ENCODE measurements at places on chromosomes 7 and 10. TPM values are rescaled to one million over a fixed set of nuclear protein-coding genes. Genes with fewer than 3 reads are reported as not detected.

- no peaks in the 10 kb centered on the region for H3K36me3 ChIP-seq
- no peak overlapping the region for H3K27ac ChIP-seq
- no peak overlapping the region for H3K4me3 ChIP-seq
These were observed 71.5 kb downstream of the MAPK8 start for GRCh38 chr10:48377751-48378530.

GRCh38 chr7:133408212-133408611 is 155.3 kb downstream of the EXOC4 start:
- no peak for DNase-seq
- H3K4me1 ChIP-seq: no peaks in the 10 kb centered on the region
- H3K4me3 ChIP-seq: no peak overlapping the region
- H3K27ac ChIP-seq: no peak overlapping the region

GRCh38 chr7:158432369-158433341 is 155.0 kb downstream of the PTPRN2 start:
- no peaks in the 10 kb centered on the region for H3K4me1 ChIP-seq
- H3K27me3 ChIP-seq: no peaks in the 10 kb centered on the region
- no peak overlapping the region for H3K27ac ChIP-seq
- no peaks in the 10 kb centered on the region for H3K36me3 ChIP-seq

The SPAM1 gene
- not detected for polyA plus RNA-seq

- no peak for DNase-seq
- H3K36me3 ChIP-seq: no peaks in the 10 kb centered on the region
- no peak overlapping the region for H3K27ac ChIP-seq
- no peaks in the 10 kb centered on the region for H3K27me3 ChIP-seq
- H3K4me1 ChIP-seq: no peaks in the 10 kb centered on the region
- H3K4me3 ChIP-seq: no peak overlapping the region
These were observed 138.0 kb downstream of the DYNC1I1 start for GRCh38 chr7:95910341-95910740.

- H3K27ac ChIP-seq: no peak overlapping the region
- H3K4me3 ChIP-seq: no peak overlapping the region
- H3K4me1 ChIP-seq: no peaks in the 10 kb centered on the region
- no peak for DNase-seq
These were observed 6.1 kb downstream of the DNTT start for GRCh38 chr10:96310321-96310669.

The SEM1 gene
- polyA plus RNA-seq: 38.0 TPM

- H3K27me3 ChIP-seq: no peaks in the 10 kb centered on the region
- no peaks in the 10 kb centered on the region for H3K36me3 ChIP-seq
- DNase-seq: no peak
These were observed 108.6 kb upstream of the TAC1 start for GRCh38 chr7:97623333-97623732.

The KCND2 gene
- not detected for polyA plus RNA-seq

- H3K36me3 ChIP-seq: no peaks in the 10 kb centered on the region
- no peaks in the 10 kb centered on the region for H3K27me3 ChIP-seq
- H3K4me3 ChIP-seq: no peak overlapping the region
- no peaks in the 10 kb centered on the region for H3K4me1 ChIP-seq
These were observed 85.3 kb downstream of the NOC3L start for GRCh38 chr10:94277450-94277849.

DNA sequence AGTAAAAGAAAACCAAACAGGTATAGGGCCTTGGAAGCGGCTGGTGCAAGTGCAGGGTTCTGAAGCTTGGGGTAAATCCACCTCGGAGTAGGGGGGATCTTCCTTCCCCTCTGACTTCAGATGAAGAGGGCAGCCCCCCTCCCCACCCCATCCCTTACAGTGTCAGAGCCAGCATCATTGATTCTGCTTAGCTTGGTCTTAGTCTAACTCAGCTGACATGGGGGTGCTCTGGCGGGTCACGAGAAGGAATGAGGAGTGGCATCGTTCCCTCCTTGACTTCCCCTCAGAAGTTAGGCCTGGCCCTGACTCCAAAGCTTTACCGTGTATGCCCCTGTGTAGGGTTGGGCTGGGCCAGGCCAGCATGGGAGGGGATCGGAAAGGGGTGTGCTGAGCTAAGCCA is 44.2 kb upstream of the SAMD8 start:
- no peaks in the 10 kb centered on the region for H3K36me3 ChIP-seq
- no peak overlapping the region for H3K27ac ChIP-seq
- no peaks in the 10 kb centered on the region for H3K27me3 ChIP-seq
- DNase-seq: no peak
- H3K4me1 ChIP-seq: peaks cover 3% of the 10 kb centered on the region
- no peak overlapping the region for H3K4me3 ChIP-seq

DNA sequence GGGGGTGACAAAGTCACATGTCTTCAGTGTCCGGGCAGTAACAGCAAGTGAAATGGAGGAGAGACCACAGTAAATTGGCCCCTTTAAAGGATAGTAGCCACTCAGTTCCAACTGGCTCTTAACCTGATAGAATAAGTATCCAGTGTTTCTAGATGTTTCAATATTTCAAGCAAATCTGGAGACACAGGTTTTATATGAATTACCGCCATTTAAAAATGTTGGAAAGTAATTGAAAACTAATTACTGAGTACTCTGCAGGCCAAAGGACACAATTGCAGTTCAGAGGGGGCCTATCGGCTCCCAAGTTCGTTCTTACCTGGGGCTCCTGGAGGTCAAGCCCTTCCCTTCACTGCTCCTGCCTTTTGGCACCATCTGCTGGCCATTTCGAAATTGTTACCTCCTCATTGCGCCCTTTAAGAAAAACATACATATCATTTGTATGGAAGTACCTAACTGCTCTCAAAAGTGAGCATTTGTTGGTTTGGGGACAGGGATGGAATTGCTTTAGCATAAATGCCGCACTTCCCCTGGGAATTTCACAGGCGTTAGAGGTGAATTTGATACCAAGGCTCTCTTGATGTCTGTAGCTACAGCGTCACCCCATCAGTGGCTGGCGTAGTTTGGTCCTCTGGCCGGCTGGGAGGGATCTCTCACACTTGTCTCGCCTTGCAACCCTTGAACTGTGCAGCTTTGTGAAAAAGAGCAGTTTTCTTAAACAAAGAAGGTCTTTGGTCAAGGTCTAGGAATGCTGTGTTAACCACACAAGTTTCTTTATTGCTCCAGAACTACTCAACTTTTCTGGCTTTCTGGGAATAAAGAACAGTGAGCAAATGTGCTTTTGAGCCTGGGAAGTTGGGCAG is 220.0 kb downstream of the ARHGAP21 start:
- peak; percentile 90 for DNase-seq
- peak overlapping the region; percentile 2 for H3K27ac ChIP-seq
- H3K4me3 ChIP-seq: no peak overlapping the region
- H3K36me3 ChIP-seq: peaks cover 3% of the 10 kb centered on the region

GRCh38 chr7:101094791-101095375 is 9.6 kb downstream of the TRIM56 start:
- no peak overlapping the region for H3K4me3 ChIP-seq
- H3K36me3 ChIP-seq: peaks cover 6% of the 10 kb centered on the region
- no peaks in the 10 kb centered on the region for H3K27me3 ChIP-seq
- H3K27ac ChIP-seq: peak overlapping the region; percentile 77
- peaks cover 14% of the 10 kb centered on the region for H3K4me1 ChIP-seq
- peak; percentile 67 for DNase-seq

The ERCC6 gene
- polyA plus RNA-seq: 7.3 TPM

DNA sequence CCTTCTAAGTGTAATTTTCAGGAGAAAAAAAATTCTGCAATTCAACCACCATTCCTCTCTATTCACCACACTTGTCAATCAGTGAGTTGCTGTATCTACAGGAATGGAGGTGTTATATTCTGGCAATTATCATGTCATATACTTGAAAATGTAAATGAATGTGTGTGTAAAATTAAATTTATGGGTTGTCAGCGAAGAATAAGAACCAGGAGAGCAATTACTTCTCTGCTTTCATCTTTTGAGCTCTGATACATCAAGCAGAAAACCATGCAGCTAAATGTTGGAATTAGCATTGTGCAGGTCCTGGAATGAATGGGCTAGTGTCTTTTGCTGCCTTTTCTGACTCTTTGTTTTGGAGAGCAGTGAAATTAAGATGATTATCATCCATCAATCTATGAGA is 207.6 kb downstream of the FOXP2 start:
- no peaks in the 10 kb centered on the region for H3K4me1 ChIP-seq
- H3K27ac ChIP-seq: no peak overlapping the region
- no peak overlapping the region for H3K4me3 ChIP-seq
- no peaks in the 10 kb centered on the region for H3K36me3 ChIP-seq
- H3K27me3 ChIP-seq: no peaks in the 10 kb centered on the region

DNA sequence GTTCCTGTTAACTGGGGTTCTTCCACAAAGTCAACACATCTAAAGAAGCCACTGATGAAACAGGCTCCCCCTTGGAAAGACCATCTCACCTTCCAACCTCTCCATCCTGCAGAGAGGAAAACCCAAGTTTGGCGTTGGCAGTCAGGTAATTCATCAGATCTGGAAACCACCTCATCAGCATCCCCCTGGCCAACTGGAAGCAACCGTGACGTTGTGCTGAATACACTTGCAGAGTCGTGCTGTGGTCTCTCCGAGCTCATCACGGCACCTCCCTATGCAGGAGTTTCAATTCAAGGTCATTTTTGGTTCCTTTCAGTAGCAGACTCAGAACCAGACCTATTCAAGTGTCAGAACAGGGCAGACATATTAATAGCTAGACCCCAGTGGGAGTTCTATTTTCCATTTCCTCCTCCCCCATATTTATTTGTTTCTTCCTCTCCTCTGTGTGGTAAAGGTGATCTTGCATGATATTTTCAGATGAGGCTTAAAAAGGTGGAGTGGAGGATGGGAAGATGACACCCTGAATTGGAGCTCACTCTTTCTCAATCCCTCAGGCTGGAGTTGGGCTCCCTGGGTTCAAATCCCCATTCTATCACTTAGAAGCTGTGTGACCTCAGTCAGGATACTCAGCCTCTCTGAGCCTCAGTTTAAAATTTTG is 149.1 kb upstream of the ADO start:
- no peak overlapping the region for H3K27ac ChIP-seq
- H3K4me3 ChIP-seq: no peak overlapping the region
- no peaks in the 10 kb centered on the region for H3K36me3 ChIP-seq
- peaks cover 4% of the 10 kb centered on the region for H3K27me3 ChIP-seq

The MRC1 gene
- polyA plus RNA-seq: not detected

- no peak overlapping the region for H3K4me3 ChIP-seq
- no peak overlapping the region for H3K27ac ChIP-seq
- H3K4me1 ChIP-seq: no peaks in the 10 kb centered on the region
- H3K27me3 ChIP-seq: no peaks in the 10 kb centered on the region
These were observed 584.9 kb downstream of the GRM8 start for GRCh38 chr7:126667742-126668366.

The HTR7 gene
- 0.44 TPM for polyA plus RNA-seq

DNA sequence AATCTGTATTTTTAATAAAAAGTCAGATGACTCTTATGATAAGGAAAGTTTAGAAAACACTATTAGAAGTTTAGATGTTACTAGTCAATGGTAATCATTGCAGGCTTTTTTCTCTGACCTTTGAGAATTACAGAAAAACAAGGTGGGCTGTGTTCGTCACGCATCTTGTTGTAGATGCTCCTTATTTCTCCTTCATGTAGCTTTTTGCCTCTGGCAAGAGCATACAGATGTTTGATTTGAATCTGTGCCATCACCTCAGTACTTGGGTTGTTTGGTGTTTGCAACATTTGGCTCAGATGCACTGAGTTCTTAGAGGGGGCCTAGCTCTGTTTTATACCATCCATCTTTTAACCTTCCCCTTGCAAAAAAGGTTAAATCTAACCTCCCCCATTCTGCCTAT is 11.5 kb downstream of the TAS2R16 start:
- H3K27ac ChIP-seq: no peak overlapping the region
- no peaks in the 10 kb centered on the region for H3K36me3 ChIP-seq
- no peaks in the 10 kb centered on the region for H3K27me3 ChIP-seq
- no peak for DNase-seq
- no peak overlapping the region for H3K4me3 ChIP-seq

DNA sequence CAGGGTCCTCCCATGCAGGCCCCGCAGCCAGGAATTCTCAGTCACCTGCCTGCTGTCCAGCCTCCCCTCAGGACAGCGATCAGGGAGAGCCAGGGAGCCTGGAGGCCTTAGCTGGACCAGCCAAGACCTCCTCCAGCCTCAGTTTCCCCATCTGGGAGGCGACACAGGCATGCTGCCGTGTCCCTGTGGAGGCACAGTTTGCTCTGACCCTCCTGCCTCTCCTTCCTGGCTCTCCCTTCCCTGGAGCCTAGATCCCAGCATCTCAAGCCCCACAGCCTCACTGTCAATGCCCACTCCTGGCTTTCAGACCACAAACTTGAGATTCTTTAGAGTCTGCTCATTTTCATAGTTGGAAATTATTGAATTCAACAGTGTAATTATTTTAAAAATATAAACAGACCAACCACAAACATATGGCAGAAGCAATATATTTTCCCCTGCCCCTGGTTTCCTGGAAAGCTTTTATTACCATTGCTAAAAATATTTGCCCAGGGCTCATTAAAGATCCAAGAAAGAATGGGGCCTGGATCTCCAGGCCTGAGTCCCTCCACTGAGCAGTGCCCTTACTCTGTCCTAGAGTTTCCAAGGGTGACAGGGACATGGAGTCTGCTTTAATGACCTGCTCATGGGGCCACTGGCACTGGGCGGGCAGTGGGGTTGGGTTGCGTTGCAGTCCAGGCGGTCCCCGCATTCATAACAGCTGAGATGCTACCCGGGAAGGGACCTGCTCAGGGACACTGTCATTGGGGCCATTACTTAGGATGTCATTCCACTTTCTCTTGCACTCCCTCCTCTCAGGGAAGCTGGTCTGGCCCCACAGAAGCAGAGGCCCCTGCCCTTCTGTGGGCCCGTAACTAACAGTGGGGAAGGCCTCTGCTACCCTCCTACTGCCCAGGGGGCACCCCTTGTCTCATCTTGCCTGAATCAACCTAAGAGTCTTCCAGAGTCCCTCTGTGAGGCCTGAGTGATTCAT is 81.6 kb upstream of the CHST15 start:
- no peaks in the 10 kb centered on the region for H3K36me3 ChIP-seq
- DNase-seq: no peak
- no peak overlapping the region for H3K4me3 ChIP-seq
- no peaks in the 10 kb centered on the region for H3K4me1 ChIP-seq

DNA sequence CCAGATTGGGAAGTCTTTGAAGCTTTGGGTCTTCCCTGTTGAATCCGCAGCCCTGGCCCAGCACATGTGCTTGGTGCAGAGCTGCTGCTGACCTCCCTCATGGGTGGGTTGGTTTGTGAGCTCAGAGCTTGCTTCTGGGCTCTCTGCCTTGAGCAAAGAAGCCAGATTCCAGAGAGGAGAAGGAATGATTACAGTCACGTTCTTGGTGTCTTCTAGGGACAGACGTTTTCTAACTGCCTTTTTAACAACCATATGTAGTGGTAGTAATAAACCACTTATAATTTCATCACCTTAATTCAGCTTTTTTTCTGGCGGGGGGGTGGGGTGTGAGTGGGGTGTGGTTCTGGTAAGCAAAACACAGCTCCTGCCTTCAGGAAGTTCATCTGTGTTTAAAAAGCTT is 39.5 kb downstream of the LRMDA start:
- H3K4me1 ChIP-seq: peaks cover 8% of the 10 kb centered on the region
- no peaks in the 10 kb centered on the region for H3K36me3 ChIP-seq
- H3K4me3 ChIP-seq: no peak overlapping the region
- H3K27ac ChIP-seq: no peak overlapping the region

Measured in IMR-90 (cell line).